Activated T-cell treated with anti-CD3 and anti-CD28 coated beads, Interleukin-2, amount 50 U/mL, for 72 hours (primary cell): ENCODE measurements at places on chromosomes 2 and 18. TPM values are rescaled to one million over a fixed set of nuclear protein-coding genes. Genes with fewer than 3 reads are reported as not detected.
A peak's percentile ranks its signal among the peaks of the same experiment; 100 is the strongest.

Gene NOTO
- total RNA-seq = not detected

Gene CACNB4
- 0.56 TPM for total RNA-seq

Gene PLEKHA3
- total RNA-seq = 28.0 TPM

GRCh38 chr2:142222715-142223114 lies 91.9 kb upstream of the LRP1B start:
- H3K36me3 ChIP-seq = no peaks in the 10 kb centered on the region
- H3K4me1 ChIP-seq = no peaks in the 10 kb centered on the region

DNA sequence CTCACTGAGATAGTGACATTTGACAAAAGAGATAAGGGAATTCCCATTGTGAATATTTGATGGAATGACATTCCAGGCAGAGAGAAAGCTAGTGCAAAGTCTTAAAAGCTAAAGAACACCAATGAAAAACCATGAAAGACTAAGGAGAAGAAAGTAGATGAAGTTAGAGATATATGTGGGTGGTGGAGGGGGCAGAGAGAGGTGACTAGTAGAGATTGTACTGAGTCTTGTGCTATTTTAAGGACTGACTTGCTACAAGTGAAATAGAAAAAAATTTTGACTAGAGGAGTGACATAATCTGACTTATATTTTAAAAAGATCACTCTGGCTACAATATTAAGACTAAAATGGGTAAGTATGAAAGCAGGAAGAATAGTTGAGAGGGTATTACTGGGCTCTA lies 35.3 kb upstream of the GULP1 start:
- H3K27ac ChIP-seq = no peak overlapping the region
- H3K27me3 ChIP-seq = no peaks in the 10 kb centered on the region
- no peaks in the 10 kb centered on the region for H3K36me3 ChIP-seq

DNA sequence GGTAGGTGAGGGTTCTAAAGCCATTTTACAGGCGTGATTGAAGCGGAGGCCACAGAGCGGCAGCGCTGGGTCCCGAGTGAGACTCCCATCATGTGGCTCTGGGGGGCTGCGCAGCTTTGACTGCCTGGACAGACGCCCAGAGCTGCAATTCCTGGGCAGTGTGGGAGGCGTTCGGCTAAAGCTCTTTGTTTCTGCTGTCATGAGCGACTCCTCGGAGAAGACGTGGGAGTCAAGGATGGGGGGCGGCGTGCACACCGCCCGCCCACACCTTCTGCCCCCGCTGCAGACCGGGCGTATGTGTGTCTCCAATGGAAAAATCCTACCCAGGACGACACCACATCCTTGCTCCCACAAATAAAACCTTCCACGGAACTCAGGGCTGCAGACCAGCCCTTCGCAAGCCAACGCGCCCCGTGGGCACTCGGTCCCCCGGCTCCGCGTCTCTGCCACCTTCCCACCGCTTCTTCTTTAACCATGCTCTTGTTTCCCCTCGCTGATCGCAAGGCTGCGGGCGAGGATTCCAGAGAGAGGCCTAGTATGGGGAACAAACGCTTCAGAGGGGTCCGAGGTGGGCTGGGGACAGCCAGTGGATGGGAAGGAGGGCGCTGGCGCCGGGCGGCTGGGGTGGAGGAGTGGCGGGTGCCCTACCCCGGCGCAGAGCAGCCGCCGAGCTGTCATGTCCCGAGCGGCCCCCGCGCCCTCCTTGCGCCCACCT lies 680 bp upstream of the LBH start:
- H3K4me3 ChIP-seq = peak overlapping the region; percentile 90
- H3K27ac ChIP-seq = peak overlapping the region; percentile 39
- no peak for DNase-seq
- peaks cover 66% of the 10 kb centered on the region for H3K4me1 ChIP-seq
- peaks cover 16% of the 10 kb centered on the region for H3K27me3 ChIP-seq
